ENCODE measurements at places on chromosomes 13 and 19.

- no peak for DNase-seq
Observed at GRCh38 chr13:84430446-84430845, 548.2 kb upstream of the SLITRK1 start.

DNA sequence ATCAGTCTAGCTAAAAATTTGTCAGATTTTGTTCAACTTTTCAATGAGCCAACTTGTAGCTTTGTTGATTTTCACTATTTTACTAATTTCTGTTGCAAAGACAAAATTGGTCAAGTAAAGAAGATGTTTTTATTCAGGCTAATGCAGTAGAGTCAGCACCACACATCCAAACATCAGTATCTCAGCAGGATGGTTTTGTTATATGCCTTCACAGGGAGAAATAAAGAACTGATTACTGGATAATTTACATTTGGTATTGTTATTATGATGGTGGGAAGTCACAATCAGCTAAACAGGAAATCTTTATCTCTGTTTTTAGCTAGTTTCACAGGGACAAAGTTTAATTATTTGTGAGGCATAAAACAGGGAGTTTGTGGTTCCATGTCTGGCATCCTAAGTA is 713.4 kb downstream of the SLITRK5 start:
- DNase-seq, result no peak

- DNase-seq, result no peak
Observed at GRCh38 chr13:29561918-29562317, 33.6 kb downstream of the SLC7A1 start.

DNA sequence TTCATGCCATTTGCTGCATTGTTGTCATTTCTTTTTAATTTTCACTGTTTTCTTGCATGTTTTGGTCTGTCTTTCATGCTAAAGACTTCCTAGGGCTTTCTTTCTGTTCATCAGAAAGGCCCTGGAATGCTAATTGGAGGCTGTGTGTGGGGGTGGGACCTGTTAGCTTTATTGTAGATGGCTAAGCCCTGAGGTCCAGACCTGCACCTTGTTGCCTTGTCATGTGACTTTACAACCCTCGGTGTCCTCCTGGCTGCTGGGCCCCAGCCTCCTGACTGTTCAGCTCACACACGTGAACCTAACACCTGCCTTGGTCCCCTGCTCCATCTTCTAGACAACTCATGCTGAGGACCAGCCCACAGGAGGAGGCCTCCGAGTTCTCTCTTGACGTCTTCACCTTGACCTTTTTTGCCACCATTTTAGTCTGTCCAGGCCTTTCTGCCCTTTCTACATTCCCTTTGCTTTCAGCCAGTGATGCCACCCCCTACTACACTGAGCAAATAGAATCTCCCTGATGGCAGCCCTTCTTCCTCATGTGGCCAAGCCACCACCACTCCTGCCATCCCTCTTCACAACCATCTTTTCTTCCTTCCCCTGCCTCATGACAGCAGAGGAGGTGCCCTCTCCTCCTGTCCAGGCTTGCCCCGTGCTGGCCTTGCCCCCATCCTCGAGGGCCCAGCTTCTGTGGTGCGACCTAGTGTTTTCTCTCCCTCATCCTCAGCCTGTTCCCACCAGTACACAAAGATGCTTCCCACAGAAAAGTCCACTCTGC is 41.4 kb upstream of the GPI start:
- no peak for DNase-seq

DNA sequence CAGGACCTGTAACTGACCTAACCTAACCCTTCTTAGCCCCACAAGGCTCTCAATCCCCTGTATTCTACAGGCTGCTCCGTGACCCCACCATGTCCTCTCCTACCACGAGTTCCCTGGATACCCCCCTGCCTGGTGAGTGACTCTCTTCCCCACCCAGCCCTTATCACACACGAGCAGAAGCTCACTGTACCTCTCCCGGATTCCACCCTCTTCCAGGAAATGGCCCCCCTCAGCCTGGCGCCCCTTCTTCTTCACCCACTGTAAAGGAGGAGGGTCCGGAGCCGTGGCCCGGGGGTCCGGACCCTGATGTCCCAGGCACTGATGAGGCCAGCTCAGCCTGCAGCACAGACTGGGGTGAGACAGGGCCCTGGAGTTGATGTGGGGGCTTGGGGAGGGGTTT is 1.3 kb downstream of the NR1H2 start:
- no peak for DNase-seq

DNA sequence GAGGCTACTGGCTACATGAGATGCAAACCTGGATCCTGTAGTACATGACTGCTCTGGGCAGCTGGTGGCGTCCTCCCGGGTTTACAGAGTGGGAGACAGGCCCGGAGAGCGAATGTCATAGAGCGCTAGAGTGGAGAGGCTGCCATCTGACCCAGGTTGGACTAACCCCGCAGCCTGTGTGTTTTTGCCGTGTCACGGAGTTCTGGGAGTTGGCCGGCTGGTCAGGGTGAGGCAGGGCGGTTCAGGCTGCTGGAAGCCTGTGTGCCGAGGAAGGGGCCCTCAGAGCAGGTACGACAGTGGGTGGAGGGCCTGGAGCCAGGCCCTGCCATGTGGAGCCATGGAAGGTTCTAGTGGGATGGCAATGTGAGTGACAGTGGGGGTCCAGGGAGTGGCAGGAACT is 12.5 kb downstream of the CRTC1 start:
- no peak for DNase-seq

DNA sequence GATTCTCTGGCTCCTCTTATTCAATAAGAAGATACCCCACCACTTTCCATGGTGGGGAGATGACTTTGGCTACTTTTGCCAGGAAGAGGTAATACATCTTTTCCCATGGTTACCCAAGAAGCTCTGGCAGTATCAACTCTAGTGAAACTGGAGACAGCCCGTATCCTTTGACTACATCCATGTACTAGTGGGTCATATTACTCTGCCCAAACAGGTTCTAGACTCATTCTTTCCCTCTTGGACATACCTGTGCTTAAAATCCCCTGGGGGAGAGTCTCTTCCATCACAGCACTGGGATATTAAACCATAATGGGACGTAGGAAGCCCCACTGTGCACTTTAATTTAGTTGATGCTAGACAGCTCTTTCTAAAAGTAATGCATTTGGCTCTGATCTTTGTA is 144.7 kb upstream of the KLF12 start:
- no peak for DNase-seq

GRCh38 chr13:40792284-40793051 is 3.1 kb downstream of the SLC25A15 start:
- no peak for DNase-seq

- no peak for DNase-seq
Observed at GRCh38 chr13:21175656-21176214, 617 bp downstream of the SKA3 start.

GRCh38 chr19:30379841-30380610 is 7.8 kb downstream of the ZNF536 start:
- DNase-seq, result no peak

GRCh38 chr13:53238261-53238660 is 209.6 kb downstream of the OLFM4 start:
- no peak for DNase-seq

- no peak for DNase-seq
Observed at GRCh38 chr19:46903458-46903857, 42.7 kb downstream of the ARHGAP35 start.

DNA sequence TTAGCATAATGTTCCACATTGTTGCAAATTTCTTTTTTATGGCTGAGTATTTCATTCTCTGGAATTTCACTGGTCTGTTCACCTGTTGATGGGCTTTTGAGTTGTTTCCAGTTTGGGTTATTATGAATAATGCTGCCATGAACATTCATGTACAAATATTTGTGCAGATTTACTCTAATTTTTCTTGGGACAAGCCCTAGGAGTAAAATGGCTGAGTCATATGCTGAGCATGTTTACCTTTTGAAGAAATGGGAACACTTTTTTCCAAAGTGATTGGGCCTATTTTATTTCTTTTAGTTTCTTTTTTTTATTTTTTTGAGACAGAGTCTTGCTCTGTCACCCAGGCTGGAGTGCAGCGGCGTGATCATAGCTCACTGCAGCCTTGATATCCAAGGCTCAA is 4.7 kb upstream of the FBL start:
- no peak for DNase-seq

DNA sequence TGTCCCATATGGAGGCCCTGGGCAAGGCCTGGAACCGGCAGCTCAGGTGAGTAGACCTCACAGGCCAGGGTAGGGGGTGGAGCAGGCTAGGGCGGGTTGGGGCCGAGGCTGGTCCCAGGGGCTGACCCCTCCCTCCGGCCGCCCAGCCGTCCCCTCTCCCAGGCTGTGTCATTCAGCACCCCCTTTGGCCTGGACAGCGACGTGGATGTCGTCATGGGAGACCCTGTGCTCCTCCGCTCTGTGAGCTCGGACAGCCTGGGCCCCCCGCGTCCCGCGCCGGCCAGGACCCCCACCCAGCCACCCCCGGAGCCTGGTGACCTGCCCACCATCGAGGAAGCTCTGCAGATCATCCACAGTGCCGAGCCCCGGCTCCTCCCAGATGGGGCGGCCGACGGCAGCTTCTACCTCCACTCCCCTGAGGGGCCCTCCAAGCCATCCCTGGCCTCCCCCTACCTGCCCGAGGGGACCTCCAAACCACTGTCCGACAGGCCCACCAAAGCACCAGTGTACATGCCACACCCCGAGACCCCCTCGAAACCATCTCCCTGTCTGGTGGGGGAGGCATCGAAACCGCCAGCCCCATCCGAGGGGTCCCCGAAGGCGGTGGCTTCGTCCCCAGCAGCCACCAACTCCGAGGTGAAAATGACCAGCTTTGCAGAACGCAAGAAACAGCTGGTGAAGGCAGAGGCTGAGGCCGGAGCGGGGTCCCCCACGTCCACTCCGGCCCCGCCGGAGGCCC is 16.0 kb downstream of the CAMSAP3 start:
- DNase-seq, result no peak

- no peak for DNase-seq
Observed at GRCh38 chr19:12757544-12758274, 6.1 kb downstream of the BEST2 start.

- DNase-seq, result no peak
Observed at GRCh38 chr13:113179374-113180230, 21.2 kb downstream of the PROZ start.

DNA sequence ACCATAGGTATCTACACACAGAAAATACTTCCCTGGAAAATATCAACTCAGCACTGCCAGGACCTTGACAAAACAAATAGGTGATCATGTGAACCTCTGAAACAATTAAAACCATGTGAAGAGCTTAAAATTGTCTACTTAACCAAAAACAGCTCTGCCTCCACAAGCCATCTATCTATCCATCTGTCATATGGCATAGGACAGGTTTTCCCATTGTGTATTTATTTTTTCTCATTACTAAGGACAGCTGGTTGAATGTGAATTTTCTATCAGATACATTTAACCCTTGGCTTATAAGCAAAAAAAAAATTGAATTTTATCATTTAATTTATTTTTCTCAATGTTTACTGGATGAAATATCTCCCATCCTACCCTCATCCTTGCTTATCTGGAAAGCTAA is 279.5 kb downstream of the PCDH9 start:
- DNase-seq, result no peak

DNA sequence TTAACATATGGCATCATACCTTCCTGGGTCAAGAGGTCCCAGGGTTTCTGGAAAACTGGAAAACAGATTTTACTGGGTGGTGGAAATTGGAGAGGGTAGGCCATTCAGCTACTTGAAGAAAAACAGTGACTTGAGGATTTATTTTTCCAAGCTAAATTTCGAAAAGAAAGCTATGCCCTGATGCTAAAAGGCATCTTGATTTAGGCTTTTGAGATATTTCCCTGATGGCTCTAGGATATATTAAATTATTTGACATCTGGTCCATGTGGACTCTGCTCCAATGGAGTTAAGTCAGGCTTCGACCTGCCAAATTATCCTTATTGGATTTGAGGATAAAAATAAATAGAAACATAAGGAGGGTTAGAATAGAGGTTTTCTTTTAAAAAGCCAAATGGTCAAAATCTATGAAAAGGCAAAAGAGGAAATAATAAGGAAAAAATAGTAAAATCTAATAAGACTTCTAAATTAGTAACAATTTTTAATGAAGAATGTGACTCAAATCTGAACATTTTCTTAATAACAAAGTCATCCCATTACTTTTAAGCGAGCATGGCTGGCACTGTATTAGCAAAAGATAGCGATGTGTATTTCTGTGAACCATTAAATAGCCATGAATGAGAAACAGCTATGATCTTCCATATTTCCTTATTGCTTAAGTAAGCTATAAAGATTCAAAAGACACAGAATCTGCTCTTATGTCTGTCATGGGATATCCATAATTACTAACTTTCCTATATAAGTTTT is 190.0 kb upstream of the MIR17HG start:
- DNase-seq, result no peak

DNA sequence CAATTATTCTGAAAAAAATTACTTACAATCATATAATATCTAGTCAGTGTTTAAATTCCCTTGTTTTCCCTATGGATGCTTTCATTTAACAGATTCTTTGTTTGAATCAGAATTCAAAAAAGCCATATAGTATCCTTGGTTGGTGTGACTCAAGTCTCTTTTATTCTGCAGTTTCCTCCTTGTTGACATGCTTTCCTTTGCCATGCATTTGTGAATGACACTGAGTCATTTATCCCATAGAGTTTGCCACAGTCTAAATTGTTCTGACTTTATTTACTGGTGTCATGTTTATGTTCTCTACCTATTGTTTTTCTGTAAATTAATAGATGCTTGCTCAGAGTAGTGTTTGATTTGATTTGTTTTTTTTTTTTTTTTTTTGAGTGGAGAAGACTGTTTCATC is 893.8 kb upstream of the SLC10A2 start:
- DNase-seq, result no peak
